ENCODE measurements at places on chromosomes 16 and 17.

- DNase-seq = no peak
These were observed 211.7 kb upstream of the CDH5 start for GRCh38 chr16:66154801-66155200.

- DNase-seq = no peak
These were observed 274.4 kb upstream of the TOM1L1 start for GRCh38 chr17:54626146-54626703.

- no peak for DNase-seq
These were observed 18.0 kb upstream of the KCNJ18 start for GRCh38 chr17:21674242-21674731.

DNA sequence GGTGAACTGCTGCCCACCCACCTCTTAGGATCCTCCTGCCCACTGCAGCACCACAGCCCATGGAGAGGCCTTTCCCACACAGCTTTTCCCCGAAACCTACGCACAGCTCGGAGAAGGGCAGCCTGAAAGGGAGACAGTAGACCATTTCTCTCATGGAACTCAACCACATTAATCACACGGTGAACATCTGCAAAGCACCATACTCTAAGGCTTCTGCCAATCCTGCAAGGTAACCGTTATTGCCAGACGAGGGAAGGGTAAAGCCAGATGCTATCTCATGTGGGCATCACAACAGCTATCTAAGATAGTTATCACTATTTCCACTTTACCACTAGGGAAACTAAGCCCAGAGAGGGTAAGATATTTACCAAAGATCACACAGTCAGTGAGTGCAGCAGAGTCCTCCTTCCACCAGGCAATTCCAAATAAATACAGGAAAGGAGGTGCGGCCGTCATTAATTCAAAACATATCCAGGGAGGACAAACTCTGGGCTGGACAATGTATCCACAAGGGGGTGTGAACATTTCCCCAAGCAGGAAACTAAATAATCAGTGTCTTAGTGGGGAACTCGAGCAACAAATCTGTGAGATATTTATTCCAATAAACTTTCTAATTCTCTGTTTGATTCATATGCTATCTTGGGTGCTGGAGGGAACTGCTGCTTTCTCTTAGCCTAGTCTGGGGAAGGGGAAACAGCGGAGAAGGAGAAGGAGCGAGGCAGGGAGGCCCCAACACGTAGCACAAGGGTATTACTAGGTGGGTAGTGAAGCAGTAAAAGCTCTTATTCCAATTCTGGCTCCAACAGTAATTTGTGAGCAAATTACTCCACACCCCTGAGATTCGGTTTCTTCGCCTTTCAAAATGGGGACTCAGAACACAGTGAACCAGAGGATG lies 723 bp downstream of the TMEM186 start:
- no peak for DNase-seq

GRCh38 chr17:58703137-58703915 lies 10.9 kb downstream of the RAD51C start:
- DNase-seq = no peak

DNA sequence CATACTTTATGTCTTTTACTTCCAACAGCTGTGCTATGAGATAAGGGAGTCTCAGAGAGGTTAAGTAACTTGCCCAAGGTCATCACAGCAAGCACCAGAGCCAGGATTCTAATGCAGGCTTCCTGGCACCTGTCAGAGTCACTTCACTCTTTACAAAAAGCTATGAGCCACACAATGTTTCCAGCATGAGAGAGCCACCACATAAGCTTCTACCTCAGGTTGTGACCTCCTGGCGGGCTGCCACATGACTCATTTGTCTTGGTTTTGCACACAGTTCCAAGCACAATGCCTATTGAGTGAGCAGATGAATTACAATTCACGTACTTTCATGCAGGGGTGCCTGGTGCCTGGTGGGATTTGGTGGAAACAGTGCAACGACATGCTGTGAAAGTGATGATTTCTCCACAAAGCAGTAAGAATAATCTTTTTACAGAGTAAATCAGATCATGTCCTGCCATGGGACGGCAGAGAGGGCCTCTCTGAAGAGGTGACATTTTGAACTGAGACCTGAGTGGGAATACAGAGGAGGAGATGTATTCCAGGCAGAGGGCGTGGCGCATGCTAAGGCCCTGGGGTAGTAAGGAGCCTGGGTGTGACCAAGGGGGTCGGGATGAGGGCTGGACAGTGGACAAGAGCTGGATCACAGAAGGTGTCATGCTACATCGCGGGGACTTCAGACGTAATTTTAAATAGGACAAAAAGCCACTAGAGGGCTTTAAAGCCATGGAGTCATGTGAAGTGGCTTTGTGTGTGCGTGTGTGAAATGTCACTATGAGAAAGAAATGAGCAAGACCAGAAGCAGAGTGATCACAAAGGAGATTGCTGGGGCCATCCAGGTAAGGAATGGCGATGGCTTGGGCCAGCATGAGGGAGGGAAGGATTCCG lies 53.4 kb downstream of the CACNG3 start:
- DNase-seq = no peak

GRCh38 chr16:81518439-81518757 lies 73.8 kb downstream of the CMIP start:
- DNase-seq = no peak

- DNase-seq = no peak
These were observed 2.2 kb upstream of the CDH5 start for GRCh38 chr16:66364117-66364958.

GRCh38 chr16:85863384-85863774 lies 35.6 kb upstream of the IRF8 start:
- DNase-seq = no peak

GRCh38 chr16:84144209-84144858 lies 643 bp downstream of the HSDL1 start:
- peak; percentile 44 for DNase-seq

- no peak for DNase-seq
These were observed 2.5 kb downstream of the KIF1C start for GRCh38 chr17:5000237-5000639.

GRCh38 chr16:69818891-69819545 lies 56.9 kb downstream of the WWP2 start:
- DNase-seq = no peak

- no peak for DNase-seq
These were observed 31.3 kb downstream of the PLCG2 start for GRCh38 chr16:81810361-81810760.

DNA sequence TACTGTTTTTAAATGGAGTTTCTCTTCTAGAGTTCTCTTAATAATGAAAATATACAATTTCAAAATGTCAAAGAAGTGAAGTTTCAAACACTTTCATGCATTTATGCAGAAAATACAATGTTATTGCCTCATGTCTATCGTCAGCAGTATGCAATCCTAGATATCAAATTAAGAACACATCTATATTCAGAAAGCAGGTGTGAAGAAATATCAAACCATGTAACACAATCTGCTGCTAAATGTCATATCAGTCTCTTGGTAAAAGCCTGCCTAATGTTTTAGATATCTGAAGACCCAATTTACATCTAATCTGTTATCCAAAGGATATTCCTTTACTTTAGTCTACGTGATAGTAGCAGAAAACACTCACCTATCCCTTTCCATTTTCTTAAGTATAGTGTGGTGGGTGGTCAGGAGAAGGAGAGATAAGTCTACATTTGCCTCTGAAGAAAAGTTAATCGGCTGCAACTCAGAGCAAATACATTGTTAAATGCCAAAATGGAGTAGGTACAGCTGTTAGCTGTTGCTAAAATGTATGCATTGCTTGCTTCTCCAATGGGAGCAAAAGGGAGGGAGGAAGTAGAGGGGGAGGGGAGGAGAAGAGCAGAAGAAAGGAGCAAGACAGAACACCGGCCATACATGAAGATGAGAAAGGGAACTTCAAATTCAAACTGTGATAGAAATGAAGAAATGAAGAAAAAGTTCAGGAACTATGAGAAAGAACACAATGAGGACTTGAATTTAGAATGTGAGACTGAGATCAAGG lies 64.9 kb downstream of the ITFG1 start:
- no peak for DNase-seq

DNA sequence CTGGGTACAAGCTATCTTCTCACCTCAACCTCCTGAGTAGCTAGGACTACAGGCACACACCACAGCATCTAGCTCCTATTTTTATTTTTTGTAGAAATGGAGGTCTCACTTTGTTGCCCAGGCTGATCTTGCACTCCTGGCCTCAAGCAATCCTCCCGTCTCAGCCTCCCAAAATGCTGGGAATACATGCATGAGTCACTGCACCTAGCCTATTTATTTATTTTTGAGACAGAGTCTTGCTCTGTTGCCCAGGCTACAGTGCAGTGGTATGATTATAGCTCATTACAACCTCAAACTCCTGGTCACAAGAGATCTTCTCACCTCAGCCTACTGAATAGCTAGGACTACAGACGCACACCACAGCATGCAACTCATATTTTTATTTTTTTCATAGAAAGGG lies 40.1 kb upstream of the RGS9 start:
- no peak for DNase-seq

GRCh38 chr16:50603206-50604064 lies 55.2 kb downstream of the NKD1 start:
- DNase-seq = no peak

GRCh38 chr16:974001-974601 lies 3.3 kb upstream of the LMF1 start:
- no peak for DNase-seq

GRCh38 chr16:50469744-50470321 lies 78.4 kb upstream of the NKD1 start:
- DNase-seq = no peak

DNA sequence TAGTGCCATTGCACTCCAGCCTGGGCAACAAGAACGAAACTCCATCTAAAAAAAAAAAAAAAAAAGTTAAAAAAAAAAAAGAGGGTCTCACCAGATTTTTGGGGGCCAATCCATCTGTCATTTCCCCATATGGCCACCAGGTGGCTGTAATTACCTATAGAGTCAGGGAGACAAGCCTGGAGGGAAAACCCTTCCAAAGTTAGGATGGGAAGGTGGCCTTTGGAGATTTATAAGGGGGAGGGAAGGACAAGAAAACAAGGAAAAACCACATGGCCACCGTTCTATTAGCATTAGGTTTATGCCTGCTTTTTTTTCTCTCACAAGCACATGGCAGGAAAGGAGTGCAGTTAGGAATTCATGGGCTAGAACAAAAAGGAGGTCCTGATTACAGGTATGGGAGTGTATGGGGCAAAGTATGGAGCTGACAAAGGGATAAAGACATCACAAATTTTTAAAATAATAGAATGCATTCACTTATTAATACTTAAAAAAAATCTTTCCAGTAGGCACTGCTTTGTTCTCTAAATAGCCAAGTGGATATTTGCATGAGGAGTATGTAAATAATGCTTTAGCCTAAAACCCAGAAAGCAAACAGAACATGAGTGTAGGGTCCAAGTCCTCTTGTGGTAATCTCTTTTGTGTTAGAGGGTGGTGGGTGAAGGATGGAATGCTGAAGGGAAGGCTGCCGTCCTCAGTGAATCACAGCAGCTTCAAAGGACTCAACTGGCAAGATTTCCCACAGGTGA lies 5.1 kb downstream of the CYB5D1 start:
- DNase-seq = peak; percentile 48

- DNase-seq = no peak
These were observed 436.5 kb downstream of the HAPSTR1 start for GRCh38 chr16:9527976-9528375.

DNA sequence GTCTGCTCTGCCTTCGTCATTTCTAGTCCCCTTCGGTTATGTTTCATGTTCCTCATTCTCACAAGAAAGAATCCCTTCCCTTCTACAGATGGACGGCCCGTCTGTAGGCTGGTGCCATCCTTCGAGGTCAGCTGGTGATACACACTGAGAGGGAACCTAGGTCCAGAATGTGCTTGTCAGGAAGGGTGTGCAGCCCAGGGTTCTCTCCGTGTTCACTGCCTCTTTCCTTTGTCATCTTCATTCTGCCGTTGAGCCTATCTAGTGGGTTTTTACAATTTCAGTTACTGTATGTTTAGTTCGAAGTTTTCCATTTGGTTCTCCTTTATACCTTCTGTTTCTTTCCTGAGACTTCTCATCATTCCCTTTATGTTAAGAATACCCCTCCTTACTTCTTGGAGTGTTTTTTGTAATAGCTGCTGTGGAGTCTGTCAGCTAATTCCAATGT lies 18.9 kb downstream of the KIAA0513 start:
- DNase-seq = no peak

DNA sequence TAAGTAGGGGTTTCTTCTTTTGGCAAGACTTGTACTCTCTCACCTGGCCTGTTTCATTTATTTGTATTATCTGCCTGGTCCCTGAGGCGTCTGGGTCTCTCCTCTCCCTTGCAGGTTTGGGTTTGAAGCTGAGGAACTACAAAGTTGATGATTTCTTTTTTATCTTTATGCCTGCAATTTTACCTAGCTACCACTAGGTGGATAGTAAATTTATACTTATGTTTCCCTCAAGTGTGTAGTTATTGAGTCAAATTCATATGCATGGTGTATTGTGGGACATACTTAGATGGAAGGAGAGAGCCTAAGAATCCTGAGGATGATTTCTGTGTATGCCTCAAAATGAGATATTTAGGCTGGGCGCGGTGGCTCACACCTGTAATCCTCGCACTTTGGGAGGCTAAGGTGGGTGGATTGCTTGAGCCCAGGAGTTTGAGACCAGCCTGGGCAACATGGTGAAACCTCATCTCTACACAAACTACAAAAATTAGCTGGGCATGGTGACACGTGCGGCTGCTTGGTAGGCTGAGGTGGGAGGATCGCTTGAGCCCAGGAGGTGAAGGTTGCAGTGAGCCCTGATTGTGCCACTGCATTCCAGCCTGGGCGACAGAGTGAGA lies 13.6 kb downstream of the TMEM98 start:
- no peak for DNase-seq

DNA sequence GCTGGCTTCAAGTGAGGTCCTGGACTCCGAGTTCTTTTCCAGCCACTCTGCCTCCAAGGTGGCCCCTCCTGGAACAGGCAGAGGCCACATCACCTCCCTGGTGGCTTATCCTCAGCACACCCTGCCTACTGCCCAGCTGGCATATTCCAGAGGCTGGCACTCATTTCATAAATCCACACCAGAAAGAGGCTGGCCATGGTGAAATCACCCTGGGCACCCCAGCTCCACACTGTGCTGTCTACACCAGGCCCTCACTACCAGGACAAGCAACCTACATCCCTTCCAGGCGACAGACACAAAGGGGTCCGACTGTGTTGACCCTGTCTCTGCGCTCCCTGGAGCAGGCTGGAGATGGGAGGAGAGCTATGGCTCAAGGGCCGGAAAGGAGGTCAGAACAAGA lies 100.2 kb downstream of the C16orf78 start:
- no peak for DNase-seq

- DNase-seq = no peak
These were observed 37.2 kb downstream of the CCDC42 start for GRCh38 chr17:8707332-8708024.
